ENCODE measurements at places on chromosomes 16 and 17. TPM values are rescaled to one million over a fixed set of nuclear protein-coding genes. Genes with fewer than 3 reads are reported as not detected.

DNA sequence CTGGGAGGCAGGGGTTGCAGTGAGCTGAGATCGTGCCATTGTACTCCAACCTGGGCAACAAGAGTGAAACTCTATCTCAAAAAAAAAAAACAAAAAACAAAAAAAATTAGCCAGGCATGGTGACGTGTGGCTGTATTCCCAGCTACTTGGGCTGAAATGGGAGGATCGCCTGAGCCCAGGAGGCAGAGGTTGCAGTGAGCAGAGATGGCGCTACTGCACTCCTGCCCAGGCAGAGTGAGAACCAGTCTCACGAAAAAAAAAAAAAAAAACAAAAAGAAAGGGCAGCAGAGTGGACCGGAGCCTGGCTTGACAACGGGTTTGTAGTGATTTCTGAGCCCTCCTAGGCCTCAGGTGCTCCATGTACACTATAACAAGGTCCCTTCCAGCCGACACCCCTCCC lies 33.1 kb downstream of the PEMT start:
- ATAC-seq: no peak

Gene SALL1
- not detected for total RNA-seq

Gene ENO3
- total RNA-seq: 27.4 TPM

Gene MYL11
- not detected for total RNA-seq

DNA sequence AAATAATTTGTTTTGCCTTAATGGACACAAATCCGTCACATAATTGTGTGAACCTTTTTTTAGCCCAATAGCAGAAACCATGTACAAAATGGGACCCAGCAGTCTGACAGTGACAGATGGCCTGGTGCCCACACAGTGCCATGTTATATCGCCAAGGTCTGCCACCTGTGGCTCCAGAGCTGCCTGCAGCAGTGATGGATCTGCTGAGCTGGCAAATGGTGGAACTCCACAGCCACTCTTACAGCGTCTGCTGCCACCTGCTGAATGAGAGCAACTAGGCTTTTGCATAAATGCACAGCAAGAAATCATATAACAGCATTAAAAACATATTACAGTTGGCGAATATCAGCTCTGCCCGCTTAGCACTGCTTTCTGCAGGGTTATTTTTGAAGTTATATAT lies 59.4 kb downstream of the NUP93 start:
- ATAC-seq: no peak

Measured in activated T-helper 17 cell treated with anti-CD3 and anti-CD28 coated beads, Interleukin-2, amount 50 U/mL, for 72 hours (primary cell).